Activated CD8-positive, alpha-beta T cell treated with anti-CD3 and anti-CD28 coated beads, Interleukin-2, amount 10 ng/mL, durations not matched to agents 7 days and 5 days (primary cell): ENCODE measurements at places on chromosomes 16 and 17.

- H3K4me1 ChIP-seq, result peaks cover 13% of the 10 kb centered on the region
- no peaks in the 10 kb centered on the region for H3K27me3 ChIP-seq
- H3K27ac ChIP-seq, result no peak overlapping the region
- H3K36me3 ChIP-seq, result no peaks in the 10 kb centered on the region
Observed at GRCh38 chr17:41647940-41648410, 23.6 kb upstream of the KRT17 start.

GRCh38 chr17:81248649-81249048, 9.5 kb downstream of the NDUFAF8 start:
- H3K4me1 ChIP-seq, result peaks cover 13% of the 10 kb centered on the region
- H3K27ac ChIP-seq, result no peak overlapping the region
- H3K27me3 ChIP-seq, result no peaks in the 10 kb centered on the region
- DNase-seq, result no peak
- H3K4me3 ChIP-seq, result no peak overlapping the region
- peaks cover 27% of the 10 kb centered on the region for H3K36me3 ChIP-seq

GRCh38 chr17:78707016-78707415, 75.1 kb downstream of the CYTH1 start:
- H3K4me1 ChIP-seq, result peaks cover 41% of the 10 kb centered on the region
- DNase-seq, result no peak
- H3K27me3 ChIP-seq, result no peaks in the 10 kb centered on the region
- H3K27ac ChIP-seq, result no peak overlapping the region
- no peak overlapping the region for H3K4me3 ChIP-seq

DNA sequence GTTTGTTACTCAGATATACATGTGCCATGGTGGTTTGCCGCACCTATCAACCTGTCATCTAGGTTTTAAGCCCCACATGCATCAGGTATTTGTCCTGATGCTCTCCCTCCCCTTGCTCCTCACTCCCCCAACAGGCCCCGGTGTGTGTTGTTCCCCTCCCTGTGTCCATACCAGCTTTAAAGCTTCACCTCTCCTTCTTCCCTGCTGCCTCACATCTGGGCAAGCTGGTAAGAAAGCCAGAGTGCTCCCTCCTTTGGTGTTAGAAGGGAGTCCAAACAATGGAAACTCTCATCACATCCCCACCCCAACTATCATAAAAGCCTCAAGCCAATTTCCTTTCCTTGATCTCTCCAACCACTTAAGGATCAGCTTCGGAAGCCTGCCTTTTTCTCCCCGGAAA, 1115.6 kb upstream of the GOT2 start:
- H3K36me3 ChIP-seq, result no peaks in the 10 kb centered on the region
- no peak for DNase-seq
- H3K27ac ChIP-seq, result no peak overlapping the region

DNA sequence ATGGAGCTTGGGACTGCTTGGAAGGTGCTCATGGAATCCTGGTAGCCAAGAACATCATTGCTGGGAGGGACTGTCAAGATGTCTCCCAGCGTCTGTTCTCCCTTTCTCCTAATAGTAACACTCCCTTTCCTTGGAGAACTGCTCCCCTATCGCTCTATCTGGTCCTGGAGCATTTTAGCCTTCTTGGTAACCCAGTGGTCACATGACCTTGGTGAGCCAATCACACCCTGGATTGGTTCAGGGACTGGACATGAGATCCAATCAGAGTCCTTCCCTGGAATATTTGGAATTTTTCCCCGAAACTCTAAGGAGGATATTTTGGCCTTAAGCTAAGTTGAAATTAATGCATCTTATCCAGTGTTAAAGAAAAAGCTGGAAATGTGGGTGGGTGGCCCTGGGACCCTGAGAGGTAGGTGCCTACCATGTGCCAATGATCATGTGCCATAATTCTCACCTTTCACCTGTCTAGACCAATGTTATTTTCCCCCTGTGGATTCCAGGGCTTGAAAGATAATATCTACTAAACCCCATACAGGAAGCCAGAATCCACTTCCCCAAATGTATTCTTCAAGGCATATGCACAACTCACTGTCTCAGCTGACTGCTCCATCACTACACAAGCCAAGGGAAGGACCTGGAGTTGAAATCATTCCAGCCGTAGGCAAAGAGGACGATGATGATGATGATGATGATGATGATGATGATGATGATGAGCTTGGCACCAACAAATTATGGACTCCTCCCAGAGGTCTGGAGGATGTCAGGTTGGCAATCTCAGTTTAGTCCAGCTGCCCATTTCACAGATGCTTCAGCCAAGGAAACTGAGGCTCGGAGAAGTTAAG, 193.2 kb downstream of the RAB11FIP4 start:
- DNase-seq, result no peak
- no peak overlapping the region for H3K27ac ChIP-seq
- H3K4me3 ChIP-seq, result no peak overlapping the region
- no peaks in the 10 kb centered on the region for H3K27me3 ChIP-seq
- peaks cover 4% of the 10 kb centered on the region for H3K4me1 ChIP-seq

DNA sequence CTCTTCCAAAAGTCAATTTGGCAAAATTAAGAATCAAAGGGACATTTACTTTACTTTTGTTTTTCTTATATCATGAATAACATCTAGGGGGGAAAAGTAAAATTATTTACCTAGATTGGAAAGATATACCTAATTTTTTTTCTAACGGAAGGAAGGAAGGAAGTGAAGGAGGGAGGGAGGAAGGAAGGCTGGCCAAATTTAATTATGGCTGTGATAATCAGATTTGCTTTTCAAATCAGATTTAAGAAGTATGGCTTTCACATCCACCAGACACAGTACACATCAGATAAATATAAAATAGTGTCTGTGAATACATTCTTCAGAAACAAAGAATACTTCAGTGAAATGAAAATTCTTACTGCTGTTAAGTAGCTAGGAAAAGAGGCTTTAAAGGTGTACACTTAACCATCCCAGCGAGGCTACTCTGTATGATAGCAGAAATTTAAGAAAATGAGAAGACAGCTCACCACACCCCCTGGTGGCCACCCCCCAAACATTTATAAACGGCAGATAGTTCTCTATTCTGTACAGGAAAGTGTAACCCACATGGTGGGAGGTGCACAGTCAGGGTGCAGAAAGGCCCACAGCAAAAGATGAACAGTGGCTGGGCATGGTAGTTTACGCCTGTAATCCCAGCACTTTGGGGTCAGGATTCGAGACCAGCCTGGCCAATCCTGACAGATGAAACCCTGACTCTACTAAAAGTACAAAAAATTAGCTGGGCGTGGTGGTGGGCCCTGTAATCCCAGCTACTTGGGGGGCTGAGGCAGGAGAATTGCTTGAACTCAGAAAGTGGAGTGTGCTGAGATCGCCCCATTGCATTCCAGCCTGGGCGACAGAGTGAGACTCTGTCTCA, 150.8 kb downstream of the SSH2 start:
- peaks cover 13% of the 10 kb centered on the region for H3K4me1 ChIP-seq
- H3K27ac ChIP-seq, result peak overlapping the region; percentile 25
- no peaks in the 10 kb centered on the region for H3K27me3 ChIP-seq
- DNase-seq, result peak; percentile 88
- H3K36me3 ChIP-seq, result peaks cover 12% of the 10 kb centered on the region
